ENCODE measurements at places on chromosomes 2 and 18.

DNA sequence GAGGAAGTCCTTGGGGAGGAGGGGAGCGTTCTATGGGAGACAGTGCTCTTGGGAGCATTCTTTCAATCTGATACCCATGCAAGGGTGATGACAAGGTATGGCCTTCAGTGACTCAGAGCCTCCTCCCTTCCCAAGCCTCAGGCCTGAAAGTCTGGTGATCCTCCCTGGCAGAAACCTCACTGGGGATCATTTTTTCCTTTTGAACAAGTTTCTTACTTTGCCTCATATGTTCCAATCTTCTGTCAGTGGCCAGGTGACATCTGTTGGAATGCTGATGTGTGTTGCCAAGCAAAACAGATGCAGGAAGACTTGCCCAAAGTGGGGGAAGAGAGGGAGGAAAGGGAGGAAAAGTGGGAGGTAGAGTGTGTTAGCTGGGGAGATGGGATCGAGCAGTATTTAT, 224.8 kb downstream of the NEDD4L start:
- no peak for DNase-seq

- no peak for DNase-seq
Measured at GRCh38 chr2:152708742-152709141, 8.5 kb downstream of the PRPF40A start.

DNA sequence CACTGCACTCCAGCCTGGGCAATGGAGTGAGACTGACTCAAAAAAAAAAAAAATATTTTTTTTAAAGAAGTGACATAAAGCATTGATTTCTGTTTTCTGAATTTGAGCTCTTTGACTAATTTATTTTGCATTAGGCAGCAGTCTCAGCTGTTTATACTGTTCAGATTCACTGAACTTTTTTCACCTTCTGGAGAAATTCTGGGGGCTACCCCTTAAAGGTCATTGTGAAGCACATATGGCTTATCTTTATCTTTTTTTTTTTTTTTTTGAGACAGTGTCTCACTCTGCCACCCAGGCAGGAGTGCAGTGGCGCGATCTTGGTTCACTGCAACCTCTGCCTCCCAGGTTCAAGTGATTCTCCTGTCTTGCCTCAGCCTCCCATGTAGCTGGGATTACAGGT, 12.9 kb downstream of the PHLPP1 start:
- no peak for DNase-seq

- DNase-seq = no peak
Measured at GRCh38 chr2:197368412-197368811, 57.8 kb upstream of the ANKRD44 start.

- no peak for DNase-seq
Measured at GRCh38 chr18:70329071-70329470, 40.2 kb downstream of the SOCS6 start.

- DNase-seq = no peak
Measured at GRCh38 chr2:45937990-45938389, 286.5 kb downstream of the PRKCE start.

DNA sequence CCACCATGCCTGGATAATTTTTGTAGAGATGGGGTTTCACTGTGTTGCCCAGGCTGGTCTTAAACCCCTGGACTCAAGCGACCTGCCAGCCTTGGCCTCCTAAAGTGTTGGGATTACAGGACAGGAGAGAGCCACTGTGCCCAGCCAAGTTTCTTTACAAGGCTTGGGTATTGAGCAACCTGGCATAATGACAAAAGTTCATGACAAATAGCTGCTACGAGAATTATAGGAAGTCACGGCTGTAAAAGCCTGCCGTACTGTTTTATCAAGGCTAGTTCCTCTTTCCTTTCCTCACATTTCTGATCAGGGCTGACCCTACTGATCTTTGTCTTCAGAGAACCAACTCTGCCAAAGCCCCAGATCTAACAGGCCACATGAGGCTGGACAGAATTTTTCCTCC, 490.4 kb upstream of the SPRED2 start:
- no peak for DNase-seq

DNA sequence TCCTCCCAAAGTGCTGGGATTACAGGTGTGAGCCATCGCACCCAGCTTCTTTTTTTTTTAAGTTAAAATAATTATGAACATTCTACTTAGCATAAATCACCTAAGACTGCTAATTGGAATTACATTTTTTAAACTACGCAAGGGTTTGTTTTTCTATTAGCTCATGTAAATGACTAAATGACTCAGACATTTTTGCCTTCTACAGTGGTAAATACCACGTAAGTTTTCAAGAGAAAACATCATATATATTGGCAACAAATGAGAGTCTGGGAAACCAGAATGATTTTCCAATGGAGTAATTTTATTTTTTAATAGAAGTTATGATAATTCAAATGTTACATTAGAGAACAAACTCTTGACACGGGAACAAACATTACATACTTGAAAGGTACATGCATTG, 259.0 kb downstream of the ZNF385B start:
- DNase-seq = no peak

- DNase-seq = no peak
Measured at GRCh38 chr2:1675633-1676032, 68.7 kb downstream of the PXDN start.

- DNase-seq = no peak
Measured at GRCh38 chr2:151707857-151708256, 26.4 kb downstream of the NEB start.

GRCh38 chr2:237413777-237414661, at the start of gene COL6A3:
Gene COL6A3, minus strand, starts transcription at chr2:237414164. Its CDS starts 17,347 bp downstream, at chr2:237396817.
- DNase-seq = no peak

- no peak for DNase-seq
Measured at GRCh38 chr2:198499539-198499938, 695.1 kb downstream of the PLCL1 start.

DNA sequence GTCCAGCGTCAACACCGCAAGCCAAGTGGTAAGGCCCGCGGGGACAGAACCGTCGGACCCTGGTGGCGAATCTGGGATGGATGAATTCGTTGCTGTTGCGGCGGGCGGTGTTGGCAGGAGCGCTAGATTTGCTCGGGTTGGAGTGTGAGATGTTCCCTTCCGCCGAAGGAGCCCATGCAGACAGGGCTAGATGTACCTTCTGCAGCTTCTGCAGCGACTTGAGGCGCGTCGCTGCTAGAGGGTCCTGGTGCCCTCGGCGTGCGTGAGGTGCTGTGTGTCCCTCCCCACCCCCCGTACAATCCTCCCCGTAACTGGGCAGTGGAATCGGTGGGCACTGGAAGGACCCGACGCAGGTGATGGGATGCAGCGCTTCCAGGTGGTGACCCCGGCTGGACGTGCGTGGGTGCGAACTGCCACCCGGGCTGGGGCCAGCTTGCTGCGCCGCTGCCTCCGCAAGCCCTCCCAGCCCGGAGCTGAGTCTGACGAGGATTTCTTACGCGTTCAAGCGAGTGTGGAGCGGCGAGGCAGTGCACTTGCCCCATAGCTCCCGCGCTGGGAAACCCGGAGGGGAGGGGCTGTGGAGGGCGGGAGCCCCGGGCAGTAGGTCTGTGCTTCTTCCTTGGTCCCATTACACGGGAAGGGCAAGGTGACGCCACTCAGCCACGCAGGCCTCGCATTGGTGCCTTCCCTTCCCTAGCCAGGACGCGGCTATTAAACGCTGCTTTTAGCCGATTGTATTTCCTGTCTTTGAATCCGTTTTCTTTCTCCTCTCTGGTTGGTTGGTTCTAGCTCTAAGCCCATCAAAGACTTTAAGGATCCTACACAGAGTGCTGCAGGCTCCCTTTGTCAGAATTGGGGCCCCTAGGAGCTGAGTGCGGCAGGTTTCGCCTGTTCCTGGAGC, 34.2 kb downstream of the CHRNA1 start:
- no peak for DNase-seq

DNA sequence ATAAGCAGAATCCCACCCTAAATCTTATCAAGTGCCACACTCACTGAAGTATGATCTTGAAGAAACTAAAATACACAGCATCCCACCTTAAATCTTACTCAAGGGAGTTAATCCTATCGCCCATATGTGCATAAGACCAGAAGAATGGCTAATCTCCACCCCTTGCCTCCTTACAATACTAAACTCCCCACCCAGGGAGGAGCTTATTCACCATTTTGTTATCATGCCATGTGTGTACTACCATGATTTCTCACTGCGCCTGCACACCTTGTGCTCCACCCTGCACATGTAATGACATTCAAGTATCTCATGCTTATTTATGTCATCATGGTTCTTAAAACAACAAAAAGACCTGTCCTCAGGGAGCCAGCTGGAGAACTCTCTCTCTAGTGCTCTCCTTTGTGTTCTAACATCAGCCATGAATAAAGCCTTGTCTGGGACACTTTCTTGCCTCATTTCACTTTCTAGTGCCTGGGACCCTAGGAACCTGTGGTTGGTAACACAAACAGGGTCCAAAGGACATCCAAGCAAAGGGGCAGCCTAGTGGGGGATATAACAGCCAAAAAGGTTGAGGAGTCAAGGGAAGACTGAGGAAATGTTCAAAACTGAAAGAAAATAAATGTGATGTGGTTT, 87.4 kb downstream of the SLC66A3 start:
- DNase-seq = no peak

- no peak for DNase-seq
Measured at GRCh38 chr2:12728221-12728777, 11.6 kb downstream of the TRIB2 start.

Data from NCI-H2107 (cell line).